Astrocyte (in vitro differentiated cells and primary cell): ENCODE measurements at places on chromosomes 2 and 18.
A peak's percentile ranks its signal among the peaks of the same experiment; 100 is the strongest.

DNA sequence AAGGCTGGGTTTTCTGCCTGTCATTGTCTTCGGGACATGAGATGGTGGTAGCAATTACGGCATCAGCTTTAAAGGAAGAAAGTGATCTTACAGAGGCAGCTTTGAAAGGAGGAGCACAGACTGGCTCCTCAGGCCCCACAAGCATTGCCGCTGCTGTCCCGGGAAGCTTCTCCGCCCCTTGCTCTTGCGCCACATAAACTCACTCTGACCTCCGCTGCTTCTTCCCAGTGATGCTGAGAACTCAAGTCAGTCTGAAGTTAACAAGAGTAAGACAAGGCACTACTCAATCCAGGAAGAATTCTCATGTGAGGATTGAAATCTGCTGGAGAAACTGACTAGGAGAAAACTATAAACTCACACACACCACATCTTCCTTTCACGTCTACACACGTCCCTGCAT lies 112.4 kb upstream of the RIOK3 start:
- DNase-seq: no peak

GRCh38 chr2:111662771-111663470 lies 221.1 kb downstream of the ANAPC1 start:
- peak; percentile 80 for DNase-seq

DNA sequence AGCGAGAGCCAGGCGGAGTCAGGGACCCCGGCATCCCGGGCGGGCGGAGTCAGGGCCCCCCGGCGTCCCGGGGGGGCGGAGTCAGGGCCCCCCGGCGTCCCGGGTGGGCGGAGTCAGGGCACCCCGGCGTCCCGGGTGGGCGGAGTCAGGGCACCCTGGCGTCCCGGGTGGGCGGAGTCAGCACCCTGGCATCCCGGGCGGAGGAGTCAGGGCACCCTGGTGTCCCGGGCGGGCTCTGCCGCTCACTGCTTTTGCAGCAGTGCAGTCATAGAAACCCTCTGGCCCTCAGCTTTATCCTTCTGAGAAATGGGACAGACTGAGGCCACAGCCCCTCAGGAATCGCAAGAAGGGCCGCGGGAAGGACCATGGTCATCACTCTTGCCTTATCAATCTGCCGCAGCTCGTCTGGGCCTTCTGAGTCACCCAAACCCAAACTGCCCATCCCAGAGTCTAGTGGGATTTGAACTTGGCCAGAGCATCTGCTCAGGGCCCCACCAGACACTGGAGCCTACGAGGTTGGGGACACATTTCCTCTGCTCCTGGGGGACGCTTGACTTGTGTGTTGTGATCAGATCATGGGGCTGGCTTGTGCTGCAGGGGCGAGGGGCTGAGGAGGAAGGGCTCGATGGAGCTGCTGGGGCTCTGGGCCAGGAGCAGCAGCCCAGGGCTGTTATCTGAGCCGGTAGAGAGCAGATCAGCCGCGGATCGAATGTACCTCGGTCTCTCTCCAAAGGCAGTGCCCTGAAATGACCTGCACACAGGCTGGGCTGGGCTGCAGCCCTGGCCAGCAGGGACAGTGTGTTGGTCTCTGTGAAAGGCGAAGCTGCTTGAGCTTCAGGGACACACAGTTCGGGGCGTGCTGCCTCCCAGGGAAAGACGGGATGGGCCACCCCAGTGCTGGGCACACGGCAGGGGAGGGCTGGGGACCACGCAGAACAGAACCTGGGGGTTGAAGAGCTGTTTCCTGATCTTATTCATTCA lies 290.1 kb upstream of the HDAC4 start:
- no peak for DNase-seq

- DNase-seq: no peak
Observed at GRCh38 chr2:73886357-73886756, 6.5 kb upstream of the ACTG2 start.

DNA sequence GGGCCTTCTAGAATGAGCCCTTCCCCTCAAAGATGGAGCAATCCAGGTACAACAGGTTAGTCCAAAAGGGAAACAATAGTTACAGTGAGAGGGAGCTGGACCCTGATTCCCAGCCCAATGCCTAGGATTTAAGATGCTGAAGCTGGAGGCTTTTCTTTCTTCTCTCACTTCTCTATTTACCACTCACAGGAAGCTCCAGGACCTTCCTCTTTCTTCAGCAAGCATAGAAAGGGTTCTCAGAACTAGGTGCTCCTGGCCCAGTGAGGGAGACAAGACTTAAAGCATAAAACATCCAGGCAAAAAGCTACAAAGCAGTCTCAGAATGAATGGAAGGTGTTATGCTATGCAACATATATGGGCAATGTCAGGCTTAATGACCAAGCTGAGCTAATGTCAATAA lies 279.0 kb downstream of the SRBD1 start:
- DNase-seq: no peak

DNA sequence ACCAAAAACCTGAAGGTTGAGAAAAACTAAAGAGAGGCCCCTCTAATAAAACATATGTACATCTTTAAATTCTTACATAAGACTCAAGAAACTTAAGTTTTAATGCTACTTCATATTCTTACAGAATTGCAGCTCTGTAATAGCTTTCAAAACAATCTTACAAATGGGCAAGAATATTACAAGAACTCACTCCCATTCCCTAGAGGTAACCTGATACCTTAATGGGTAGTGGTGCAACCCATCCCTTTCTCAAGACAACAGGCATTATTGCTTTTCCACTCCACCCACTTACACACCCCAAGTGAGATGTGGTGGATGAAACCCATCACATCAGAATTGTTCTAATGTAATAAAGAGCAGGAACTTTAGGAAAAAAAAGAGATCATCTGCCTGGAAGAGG lies 103.7 kb downstream of the RBMS1 start:
- peak; percentile 56 for DNase-seq

- DNase-seq: no peak
Observed at GRCh38 chr18:72866442-72866900, 1.3 kb downstream of the NETO1 start.

DNA sequence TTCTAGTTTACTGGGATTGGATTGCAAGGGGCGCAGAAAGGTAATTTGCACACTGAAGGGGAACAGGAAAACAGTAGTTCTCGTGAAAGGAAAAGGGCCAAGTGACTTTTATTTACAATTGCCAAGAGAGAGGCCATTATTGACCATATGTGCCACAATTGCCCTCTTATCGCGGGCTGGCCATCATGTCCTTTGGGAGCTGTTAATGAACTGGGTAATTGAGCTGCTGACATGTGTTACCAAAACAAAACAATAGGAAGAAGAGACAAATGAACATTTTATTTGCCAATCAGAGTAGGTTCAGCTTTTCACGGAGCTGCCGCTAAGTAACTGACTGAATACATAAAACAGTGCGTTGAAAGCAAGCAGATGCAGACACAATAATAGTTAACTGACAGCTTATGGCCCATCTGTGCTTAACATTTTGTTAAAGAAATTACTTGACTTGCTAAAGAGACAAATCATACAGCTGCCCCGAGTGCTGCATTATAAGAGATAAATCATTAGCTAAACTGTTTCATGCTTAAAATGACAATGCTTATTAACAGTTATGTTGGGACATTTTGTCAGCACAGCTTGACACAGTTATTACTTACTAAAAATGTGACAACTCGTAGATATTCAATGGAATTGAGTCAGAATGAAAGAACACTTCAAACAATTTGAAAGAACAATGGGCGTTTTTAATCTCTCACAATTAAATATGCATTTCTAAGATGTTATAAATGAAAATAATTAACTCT lies 57.5 kb downstream of the PAX3 start:
- DNase-seq: no peak

GRCh38 chr2:234768608-234769196 lies 183.1 kb upstream of the SH3BP4 start:
- DNase-seq: peak; percentile 46

- peak; percentile 36 for DNase-seq
Observed at GRCh38 chr2:71934595-71935261, 212.9 kb downstream of the CYP26B1 start.

GRCh38 chr18:44392933-44393332 lies 287.8 kb upstream of the SETBP1 start:
- no peak for DNase-seq

DNA sequence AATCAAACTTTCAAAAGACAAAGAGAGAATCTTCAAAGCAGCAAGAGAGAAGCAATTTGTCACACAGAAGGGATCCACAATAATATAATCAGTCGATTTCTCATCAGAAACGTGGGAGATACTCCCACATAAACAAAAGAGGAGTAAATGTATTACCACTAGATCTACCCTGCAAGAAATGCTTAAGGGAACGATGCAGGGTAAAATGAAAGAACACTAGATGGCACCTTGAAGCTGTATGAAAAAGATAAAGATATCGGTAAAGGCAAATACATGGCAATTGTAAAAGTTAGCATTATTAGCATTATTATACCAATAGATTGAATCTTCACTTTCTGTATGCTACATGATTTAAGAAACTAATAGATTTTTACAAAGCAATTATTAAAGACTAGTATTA lies 677.0 kb downstream of the SUCLG1 start:
- no peak for DNase-seq

- no peak for DNase-seq
Observed at GRCh38 chr18:33507019-33507418, 66.5 kb upstream of the CCDC178 start.
